Activated CD4-positive, CD25-positive, alpha-beta regulatory T cell treated with anti-CD3 and anti-CD28 coated beads, Interleukin-2, amount 50 U/mL, for 72 hours (primary cell): ENCODE measurements at places on chromosomes 4 and X.
A peak's percentile ranks its signal among the peaks of the same experiment; 100 is the strongest.

DNA sequence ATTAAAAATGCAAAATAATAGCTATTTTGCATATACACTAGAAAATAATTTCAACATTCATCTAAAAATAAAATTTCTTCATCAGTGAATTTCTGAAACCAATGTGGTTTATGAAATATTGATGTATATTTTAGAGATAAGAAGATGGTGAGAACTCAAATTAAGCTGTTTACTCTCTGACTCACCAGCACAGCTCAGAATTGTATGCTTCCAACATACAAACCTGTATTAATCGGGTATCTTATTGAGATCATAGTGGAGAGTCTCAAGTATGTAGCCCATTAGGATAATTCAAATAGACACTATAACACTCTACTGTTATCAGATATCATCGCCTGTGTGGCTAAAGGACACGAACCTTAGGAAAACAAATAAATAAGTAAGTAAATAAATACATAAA, 899.5 kb upstream of the INTU start:
- no peak for DNase-seq

- no peak for DNase-seq
Measured at GRCh38 chr4:183182873-183183725, 84.0 kb downstream of the WWC2 start.

GRCh38 chrX:37830371-37830770, 17.0 kb downstream of the DYNLT3 start:
- DNase-seq: no peak

DNA sequence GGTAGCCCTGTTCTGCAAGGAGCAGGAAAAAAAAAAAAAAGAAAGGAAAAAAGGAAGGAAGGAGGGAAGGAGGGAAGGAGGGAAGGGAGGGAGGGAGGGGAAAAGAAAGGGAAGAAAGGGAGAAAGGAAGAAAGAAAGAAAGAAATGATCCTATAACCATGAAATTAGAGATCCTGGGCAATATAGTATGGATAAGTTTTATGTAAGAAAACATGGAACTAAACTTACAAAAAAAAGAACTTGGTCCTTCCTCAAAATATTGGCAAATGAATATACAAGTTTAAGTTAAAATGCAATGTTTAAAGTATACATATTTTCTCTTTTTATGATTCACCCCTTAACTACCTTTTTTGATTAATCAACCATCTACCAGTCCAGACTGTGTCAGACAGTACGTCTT, 18.9 kb downstream of the BBS7 start:
- no peak for DNase-seq

GRCh38 chr4:122652379-122652778, 31.5 kb upstream of the IL21 start:
- DNase-seq: no peak

GRCh38 chrX:130163398-130163797, 2.2 kb downstream of the AIFM1 start:
- no peak for DNase-seq

DNA sequence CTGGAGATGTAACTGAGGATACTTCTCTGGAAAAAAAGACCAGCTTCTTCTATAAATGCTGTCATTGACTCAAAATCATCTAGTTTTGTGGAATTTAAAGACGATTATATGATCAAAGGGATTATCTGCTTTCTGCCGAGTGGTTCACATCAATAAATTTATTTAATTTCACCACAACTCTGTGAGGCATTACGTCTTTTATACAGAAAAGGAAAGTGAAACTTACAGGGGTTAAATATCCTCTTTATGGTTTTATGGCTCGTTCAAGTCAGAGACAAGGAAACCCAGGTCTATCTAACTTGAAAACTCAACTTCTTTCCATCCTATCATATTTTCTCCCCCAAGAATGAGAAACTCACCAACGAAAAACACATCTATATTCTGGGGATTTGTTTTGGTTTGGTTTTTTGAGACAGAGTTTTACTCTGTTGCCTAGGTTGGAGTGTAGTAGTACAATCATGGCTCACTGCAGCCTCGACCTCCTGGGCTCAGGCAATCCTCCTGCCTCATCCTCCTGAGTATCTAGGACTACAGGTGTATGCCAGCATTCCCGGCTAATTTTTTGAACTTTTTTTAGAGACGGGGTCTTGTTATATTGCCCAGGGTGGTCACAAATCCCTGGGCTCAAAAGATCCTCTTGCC, 377.9 kb upstream of the EMCN start:
- DNase-seq: no peak

DNA sequence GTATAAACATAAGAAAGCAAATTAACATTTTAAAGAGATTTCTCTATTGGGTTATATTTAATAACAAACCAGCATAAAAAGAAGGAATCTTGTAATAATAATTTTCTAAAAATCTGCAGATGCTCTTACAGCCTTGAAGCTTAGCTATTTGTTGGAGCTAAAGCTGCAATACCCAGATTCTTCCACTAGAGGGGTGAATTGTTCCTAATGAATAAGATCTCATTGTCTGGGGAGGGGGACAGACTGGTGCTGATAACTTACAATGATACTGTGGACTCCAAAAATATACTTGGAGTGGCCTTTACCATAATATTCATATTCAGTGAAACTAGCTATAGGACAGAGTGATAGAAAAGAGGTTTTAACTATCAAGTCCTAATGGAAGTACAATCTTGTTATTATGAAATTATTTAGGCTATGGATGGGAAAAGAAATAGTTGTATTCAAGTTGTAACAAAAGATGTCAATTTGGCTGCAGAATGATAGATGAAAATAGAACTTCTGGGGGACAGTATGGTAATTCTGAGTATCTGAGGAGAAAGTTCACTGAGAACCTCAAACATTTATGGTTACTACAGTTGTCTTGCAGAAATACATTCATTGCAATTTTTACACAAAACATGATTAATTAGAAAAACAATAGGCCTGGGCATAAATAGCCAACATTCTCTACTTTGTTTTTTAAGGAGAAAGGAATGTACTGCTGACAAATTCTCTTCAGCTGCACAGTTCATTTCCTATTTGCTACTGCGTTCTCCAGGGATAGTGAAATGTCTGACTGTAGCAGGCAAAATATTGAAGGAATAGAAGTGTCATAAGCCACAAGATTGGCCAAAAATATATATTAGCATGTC, 443.3 kb downstream of the GBA3 start:
- DNase-seq: no peak

DNA sequence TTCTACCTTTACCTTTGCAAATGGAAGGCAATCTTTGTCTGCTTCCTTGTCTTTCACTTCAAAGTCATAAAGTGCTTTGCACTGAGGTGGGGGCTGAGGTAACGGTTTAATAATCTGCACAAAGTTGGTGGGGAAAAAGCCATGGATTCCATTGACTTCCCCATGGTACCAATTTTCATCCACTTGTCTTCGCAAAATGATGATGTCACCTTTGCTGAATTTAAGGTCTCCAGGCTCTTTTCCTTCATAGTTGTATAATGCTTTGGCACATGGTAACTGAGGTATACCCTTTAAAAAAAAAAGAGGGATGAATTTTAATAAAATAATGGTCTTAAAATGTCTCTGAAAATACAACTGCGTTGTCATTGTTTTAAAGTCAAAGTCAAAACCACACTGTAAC, 114.4 kb downstream of the SH3RF1 start:
- DNase-seq: no peak

- no peak for DNase-seq
Measured at GRCh38 chr4:858041-858481, 32.1 kb upstream of the CPLX1 start.

GRCh38 chr4:123096038-123096437, 173.6 kb upstream of the NUDT6 start:
- DNase-seq: no peak

DNA sequence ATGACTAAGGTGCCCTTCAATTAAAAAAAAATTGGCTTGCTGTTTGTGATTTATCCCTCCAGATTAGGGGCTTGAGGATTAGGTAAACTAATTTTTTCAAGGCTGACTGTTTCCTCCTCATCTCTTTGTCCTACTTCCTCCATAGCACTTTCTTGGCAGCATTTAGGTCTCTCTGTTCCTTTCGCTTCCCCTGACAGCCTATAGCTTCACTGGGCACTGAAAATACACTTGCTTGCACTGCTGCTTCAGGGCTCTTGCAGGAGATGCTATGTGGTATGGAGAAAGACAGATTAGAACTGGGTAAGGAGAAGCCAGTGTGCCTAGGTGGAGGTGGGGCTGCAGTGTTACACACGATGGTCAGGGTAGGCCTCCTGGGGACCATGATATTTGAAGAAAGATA, 112.3 kb upstream of the SFRP2 start:
- DNase-seq: no peak

DNA sequence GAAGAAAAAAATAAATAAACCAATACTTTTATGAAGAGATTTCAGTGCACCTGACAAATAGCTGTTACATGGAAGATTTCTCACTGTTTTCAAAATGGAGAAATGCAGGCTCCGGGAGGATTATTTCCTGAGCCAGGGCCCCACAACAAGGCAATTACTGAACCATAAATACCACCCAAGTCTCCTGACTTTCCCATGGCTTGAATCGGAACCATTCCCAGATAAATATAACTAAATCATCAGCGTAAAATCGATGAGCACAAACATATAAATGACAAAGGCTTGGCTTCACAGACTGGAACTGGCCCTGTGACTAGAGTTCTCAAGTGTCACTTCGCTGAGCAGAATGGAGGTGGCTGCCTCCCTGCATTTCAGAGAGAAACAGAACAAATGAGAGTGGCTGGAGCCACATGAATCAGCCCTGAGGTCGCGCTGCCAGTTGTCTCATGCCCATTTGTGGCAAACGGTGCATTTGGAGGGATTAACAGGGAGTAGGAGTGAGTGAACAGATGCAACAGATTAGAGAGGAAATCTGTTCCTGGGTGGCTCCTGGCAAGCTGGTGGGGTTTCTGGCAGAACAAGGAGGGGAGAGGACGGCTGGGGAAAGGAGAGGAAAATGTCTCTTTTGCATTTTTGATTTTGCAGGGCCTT, 57.3 kb upstream of the STIM2 start:
- DNase-seq: no peak

GRCh38 chr4:153518637-153519389, 52.7 kb downstream of the TMEM131L start:
- no peak for DNase-seq

- no peak for DNase-seq
Measured at GRCh38 chr4:19944251-19944650, 307.5 kb upstream of the SLIT2 start.

GRCh38 chrX:132623942-132624341, 135.1 kb upstream of the MBNL3 start:
- no peak for DNase-seq

DNA sequence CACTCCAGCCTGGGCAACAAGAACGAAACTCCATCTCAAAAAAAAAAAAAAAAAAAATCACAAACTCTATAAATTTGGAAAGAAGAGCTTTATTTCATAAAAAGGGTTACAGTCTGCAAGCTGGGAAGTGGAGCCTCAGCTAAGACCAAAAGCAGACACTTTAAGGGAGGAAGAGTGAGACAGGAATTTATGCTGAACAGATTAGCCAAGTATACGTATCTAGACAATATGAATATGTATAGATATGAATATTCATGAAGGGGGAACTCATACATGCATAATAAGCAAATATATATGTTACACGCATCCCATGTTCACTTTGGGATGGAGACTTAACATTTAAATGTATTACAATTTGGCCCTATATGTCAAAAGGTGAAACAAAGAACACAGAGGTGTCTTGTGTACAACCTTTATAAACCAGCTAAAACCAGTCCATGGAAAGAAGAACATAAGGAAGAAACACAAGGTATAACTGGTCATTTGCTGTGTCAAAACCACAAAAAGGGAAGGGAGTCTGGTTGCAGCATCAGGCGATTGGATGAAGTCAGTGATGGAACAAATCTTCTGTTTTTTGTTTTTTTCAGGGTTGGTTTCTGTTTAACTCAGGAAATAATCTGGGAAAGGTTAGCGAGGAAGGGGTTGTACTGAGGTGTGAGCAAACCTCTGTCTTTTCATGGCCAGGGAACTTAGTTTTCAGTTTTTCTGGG, 130.0 kb upstream of the MAOA start:
- no peak for DNase-seq

DNA sequence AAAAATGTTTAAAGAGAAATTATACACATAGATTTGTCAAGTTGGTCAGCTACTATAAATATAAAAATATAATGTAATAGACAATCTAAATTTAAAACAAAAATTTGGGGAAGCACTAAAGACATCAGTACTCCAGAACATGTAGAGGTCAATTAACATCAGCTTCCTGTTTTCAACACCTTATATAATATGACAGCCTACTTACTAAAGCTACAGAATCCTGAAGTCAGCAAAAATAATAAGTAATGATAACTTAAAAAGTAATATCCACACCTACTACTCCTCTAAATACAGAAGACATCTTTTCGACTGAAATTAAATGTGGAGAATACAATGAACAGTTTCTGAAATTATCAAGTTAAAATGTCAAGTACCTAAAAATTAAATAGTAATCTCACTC, 118.6 kb downstream of the LRBA start:
- no peak for DNase-seq

- no peak for DNase-seq
Measured at GRCh38 chrX:68942104-68942503, 113.3 kb downstream of the EFNB1 start.

DNA sequence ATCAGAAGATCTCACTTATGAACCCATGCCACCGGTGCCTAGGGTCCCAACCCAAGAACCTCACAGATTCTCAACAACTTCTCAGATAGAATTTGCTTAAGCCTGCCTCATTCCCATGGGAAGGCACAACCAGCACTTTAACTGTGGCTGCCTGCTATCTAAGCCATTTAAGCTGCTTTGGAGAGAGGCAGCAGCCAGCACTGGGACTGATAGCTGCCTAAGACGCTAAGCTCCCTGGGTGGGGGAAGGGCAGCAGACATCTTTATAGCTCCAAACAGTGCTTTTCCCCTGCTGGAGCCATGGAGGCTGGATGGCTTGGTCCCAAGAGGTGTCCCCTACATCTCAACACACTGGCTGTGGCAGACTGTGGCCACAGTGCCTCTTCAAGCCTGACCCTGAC, 1268.6 kb downstream of the FAM133A start:
- DNase-seq: no peak

DNA sequence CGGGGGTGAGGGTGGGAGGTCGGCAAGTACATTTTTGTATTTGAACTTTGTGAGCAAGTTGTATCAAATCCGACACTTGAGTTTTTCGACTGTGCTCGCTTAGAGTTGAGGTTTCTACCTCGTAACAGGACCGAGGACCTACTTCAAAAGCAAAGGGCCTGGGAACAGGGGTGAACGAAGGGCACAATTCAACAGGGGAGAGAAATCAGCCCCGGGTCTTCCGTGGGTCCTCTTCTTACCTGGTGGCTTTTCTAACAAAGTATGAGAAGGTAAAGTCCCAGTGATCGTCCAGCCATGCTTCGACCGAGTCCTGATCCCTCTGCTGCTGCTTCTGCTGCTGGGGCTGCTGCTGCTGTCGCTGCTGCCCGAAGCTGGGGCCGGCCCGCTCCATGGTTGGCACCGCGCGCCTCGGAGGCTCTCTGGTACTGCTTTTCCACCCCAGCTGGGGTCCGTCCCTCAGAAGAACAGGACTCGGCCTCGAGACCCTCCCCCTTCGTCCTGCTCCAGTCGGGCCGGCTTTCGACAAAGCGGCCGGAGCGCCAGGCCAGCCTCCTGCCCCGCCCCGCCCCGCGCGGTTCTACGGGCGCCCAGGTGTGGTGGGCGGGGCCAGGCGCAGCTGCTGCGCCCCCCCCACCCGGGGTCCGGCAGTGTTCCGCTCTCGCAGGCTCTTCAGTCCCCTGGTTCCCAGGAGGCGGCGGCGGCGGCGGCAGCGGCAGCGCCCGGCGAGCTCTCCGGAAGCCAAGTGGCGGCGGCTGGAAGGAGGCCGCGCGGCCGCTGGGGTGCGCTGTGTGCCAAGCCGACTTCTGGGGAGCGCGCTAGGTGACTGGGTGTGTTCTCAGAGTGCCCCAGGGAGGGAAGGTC, at the start of gene PDE5A:
TSS of gene PDE5A (minus strand) at position 524 of the 861 bp plus-strand sequence. CDS start at position 391, 133 bp downstream.
- peak; percentile 74 for DNase-seq

GRCh38 chr4:78566834-78567499, 15.4 kb downstream of the ANXA3 start:
- DNase-seq: no peak
